Activated gamma-delta T cell treated with Interleukin-2 at 50 U/mL for 16 hours (primary cell): ENCODE measurements at places on chromosomes 6 and 20.

GRCh38 chr20:63164484-63165355 lies 51.2 kb downstream of the YTHDF1 start:
- no peak for DNase-seq

- DNase-seq: no peak
Observed at GRCh38 chr6:170156448-170157375, 134.2 kb downstream of the DLL1 start.

GRCh38 chr6:27135087-27135657 lies 112.3 kb upstream of the PRSS16 start:
- DNase-seq: no peak

DNA sequence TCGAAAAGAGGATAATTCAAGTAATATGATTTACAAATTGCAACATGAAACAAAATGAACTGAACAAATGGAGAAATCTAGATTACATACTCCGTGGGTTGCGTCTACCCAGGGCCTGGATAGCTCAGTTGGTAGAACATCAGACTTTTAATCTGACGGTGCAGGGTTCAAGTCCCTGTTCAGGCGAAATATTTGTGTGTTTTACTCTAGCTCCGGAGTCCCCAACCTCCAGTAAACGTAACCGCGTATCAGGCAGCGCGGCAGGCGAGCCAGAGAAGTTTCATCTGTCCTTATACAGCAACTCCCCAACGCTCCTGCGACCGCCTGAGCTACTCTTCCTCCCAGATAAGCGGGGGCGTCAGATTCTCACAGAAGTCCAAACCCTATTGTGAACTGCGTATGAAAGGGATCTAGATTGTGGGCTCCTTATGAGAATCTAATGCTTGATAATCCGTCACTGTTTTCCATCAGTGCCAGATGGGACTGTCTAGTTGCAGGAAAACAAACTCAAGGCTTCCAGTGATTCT lies 176.1 kb downstream of the TRIM27 start:
- no peak for DNase-seq
